ENCODE measurements at places on chromosomes 13 and 19.

DNA sequence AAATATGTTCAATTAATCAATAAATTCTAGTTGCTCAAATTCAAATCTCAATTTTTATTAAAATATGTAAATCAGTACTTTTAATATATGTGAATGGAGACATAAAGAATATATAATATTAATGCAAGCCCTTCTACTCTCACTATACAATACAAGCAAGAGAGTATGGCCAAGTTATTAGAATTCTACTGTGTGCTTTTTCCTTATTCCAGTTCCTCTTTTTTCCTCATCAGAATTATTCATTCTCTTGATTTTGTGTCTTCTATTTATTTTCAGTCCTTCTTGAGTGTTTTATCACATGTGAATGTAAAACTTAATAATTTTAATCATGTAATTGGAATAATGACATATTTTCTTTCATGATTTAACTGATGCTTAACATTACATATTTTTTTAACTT lies 276.8 kb downstream of the PCDH20 start:
- no peak for DNase-seq

DNA sequence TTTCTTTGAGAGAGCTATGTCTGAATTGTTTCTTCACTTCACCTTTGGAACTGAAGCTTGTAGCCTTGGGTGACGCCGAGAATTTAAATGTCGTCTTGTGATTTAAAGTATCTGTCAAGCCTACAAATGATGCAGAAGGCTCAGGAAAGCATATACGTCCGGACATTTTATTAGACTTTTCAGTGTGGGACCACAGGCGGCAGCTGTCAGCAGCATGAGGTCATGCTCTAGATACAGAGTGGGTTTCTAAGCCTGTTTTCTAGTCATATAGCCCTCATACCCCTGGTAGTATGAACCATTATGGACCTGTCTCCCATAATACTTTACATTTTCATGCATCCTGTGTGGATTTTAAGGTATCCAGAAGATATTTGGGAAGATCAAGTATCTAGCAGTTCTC lies 212.3 kb downstream of the ATP8A2 start:
- DNase-seq, result no peak

- DNase-seq, result no peak
Observed at GRCh38 chr13:36006347-36006746, 124.8 kb downstream of the DCLK1 start.

- DNase-seq, result no peak
Observed at GRCh38 chr13:99059498-99060075, 81.7 kb upstream of the DOCK9 start.

GRCh38 chr13:51033421-51034185 lies 77.5 kb downstream of the C13orf42 start:
- no peak for DNase-seq

GRCh38 chr13:107562203-107562602 lies 653.1 kb downstream of the LIG4 start:
- DNase-seq, result no peak

GRCh38 chr19:10256970-10257615 lies 5.1 kb downstream of the MRPL4 start:
- no peak for DNase-seq

GRCh38 chr19:29714953-29715700 lies at the start of gene C19orf12:
TSS of gene C19orf12 (minus strand) at chr19:29715261. CDS start at chr19:29708413, 6,848 bp downstream.
- no peak for DNase-seq

GRCh38 chr13:66585669-66586203 lies 644.4 kb downstream of the PCDH9 start:
- no peak for DNase-seq

All from keratinocyte (primary cell).